ENCODE measurements at places on chromosomes 5 and 9. TPM values are rescaled to one million over a fixed set of nuclear protein-coding genes. Genes with fewer than 3 reads are reported as not detected.
A peak's percentile ranks its signal among the peaks of the same experiment; 100 is the strongest.

Gene ZNF622
- total RNA-seq = 107 TPM

DNA sequence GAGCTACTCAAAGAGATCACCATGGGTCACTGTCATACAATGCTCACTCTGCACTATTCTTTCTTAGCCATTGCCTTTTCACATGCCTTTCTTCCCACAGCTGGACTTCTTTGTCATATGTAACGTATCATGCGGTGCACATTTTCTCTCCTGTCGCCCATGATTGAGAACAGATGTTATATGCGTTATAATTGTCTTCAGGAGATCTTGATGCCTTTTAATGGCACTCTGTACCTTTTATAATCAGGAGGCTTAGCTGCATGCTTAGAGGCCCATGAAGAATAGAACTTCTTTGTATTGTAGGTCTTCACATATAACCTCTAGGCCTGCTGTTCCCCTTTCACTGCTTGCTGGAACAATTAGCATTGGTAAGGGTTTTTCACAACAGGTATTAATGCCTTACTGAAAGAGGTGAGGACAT lies 436.1 kb downstream of the CDH10 start:
- DNase-seq = no peak

DNA sequence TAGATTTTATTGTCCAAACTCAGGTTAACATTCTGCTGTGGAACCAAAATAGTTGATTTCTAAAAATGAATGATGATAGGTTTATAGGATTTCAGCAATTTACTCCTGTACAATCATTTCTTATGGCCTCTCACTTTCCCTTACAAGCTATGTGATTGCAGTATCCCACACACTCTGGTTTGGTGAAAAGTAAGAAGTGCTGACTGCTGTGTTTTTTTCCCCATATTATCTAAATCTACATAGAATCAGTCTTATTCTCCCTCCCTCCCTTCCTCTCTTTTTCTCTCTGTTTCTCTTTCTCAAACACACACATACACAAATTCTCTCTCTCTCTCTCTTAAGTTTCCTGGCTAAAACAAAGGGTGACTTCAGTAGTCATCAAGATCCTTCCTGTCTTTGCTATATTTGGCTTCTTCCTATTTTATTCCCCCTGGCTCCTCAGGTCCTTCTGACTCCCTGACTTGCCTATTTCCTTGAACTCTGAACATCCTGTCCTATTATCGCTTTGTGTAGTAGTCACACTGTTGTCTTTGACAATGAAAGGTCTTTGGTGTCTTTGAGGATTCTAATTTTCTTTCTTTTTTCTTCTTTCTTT lies 55.9 kb upstream of the HAPLN1 start:
- peak; percentile 63 for DNase-seq

- DNase-seq = no peak
These were observed 23.9 kb downstream of the MLLT3 start for GRCh38 chr9:20598367-20598766.

GRCh38 chr9:96612966-96613589 lies 6.6 kb downstream of the CDC14B start:
- no peak for DNase-seq

Gene C6
- not detected for total RNA-seq

- peak; percentile 8 for DNase-seq
These were observed 71.3 kb downstream of the NDFIP1 start for GRCh38 chr5:142179776-142180387.

GRCh38 chr9:107422189-107423185 lies 67.1 kb downstream of the KLF4 start:
- DNase-seq = peak; percentile 90

- DNase-seq = peak; percentile 98
These were observed 467 bp upstream of the LARP1 start for GRCh38 chr5:154754460-154755360.

DNA sequence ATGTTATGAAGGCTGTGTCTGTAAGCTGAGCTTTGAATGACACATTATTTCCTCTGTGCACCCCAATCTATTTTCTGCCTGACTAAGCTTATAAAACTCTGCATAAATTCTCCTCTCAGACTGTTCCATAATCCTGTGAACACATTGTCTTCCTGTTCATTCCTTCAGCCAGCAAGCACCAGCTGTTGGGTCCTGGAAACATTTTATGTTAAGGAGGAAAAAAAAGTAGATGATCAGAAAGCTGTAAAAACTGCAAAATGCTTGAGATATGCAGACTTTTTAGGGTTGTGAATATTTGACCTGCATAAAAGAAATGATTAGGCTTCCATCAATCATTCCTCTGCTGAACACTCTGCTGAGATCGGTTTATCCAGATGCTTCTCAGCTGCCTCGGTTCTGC lies 1246.0 kb upstream of the DMAC1 start:
- no peak for DNase-seq
